ENCODE measurements at places on chromosomes 5 and 9.

DNA sequence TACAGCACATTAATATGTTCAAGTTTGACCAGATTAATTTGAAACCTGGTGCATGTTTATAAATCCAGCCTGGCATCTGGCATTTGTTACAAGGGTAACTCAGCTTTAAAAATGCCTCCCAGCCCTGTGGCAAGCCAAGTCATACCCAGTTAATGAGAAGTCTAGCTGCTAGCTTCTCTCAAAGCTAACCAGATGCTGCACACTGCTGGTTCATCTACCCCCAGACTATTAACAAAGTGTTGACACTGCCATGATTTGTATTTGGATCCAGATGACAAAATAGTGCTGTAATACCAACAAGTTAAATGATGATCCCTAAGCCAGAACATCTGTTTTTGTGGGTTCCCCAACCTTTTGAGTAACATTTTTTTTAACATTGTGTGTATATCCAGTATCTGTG lies 573.7 kb upstream of the DAB2 start:
- no peak for DNase-seq

GRCh38 chr9:113558632-113559502 lies 95.3 kb downstream of the RGS3 start:
- DNase-seq: no peak

DNA sequence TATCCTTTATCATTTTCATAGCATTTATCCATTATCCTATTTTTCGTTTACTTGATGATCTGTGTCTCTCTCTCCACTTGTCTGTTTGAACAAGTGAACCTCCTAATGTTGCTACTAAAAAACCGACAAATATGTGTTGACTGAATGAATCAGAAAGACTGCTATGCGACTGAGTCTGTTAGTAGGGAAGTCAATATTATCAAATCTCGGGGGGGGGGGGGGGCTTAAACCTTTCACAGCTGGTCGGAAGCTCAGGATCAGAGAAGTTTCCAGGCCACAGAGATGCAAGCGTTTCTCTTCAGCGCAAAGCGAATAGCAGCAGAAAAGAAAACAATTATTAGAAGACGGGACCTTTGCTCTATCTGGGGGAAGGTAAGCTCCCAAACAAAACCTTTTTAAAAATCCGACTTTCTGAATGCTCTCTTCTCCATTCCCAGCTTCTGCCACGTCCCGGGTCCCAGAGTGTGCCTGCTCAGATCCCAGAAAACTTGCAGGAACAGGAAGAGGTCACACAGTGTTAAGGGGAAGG lies 412 bp downstream of the RIOK2 start:
- DNase-seq: no peak

- DNase-seq: no peak
Observed at GRCh38 chr9:27427272-27427643, 96.8 kb upstream of the IFNK start.

- no peak for DNase-seq
Observed at GRCh38 chr9:119537138-119537537, 167.9 kb upstream of the BRINP1 start.
